Left lung (tissue), 14 donors: ENCODE measurements at places on chromosomes 2 and 18.

GRCh38 chr2:48107326-48107925 lies 201.1 kb upstream of the FBXO11 start:
- peak overlapping the region; percentile 36 for H3K27ac ChIP-seq
- no peaks in the 10 kb centered on the region for H3K36me3 ChIP-seq
- H3K27me3 ChIP-seq: no peaks in the 10 kb centered on the region
- no peak for DNase-seq
- peaks cover 8% of the 10 kb centered on the region for H3K4me1 ChIP-seq
- no peak overlapping the region for H3K4me3 ChIP-seq

DNA sequence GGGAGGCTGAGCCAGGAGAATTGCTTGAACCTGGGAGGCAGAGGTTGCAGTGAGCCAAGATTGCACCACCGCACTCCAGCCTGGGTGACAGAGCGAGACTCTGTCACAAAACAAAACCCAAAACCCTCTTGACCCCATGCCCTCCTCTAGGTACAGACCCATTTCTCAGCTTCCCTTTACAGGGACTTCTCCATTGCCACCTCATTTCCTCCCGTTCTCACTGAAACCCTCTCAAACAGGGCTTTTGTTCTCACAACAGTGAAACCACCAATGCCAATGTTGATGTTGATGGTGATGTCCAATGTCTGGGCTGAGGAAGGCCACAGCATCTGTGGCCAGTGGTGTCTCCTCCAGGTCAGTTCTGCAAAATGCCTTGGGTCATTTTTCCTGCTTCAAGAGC lies 69.0 kb upstream of the ZCCHC2 start:
- H3K4me3 ChIP-seq: no peak overlapping the region
- no peaks in the 10 kb centered on the region for H3K36me3 ChIP-seq
- H3K4me1 ChIP-seq: peaks cover 45% of the 10 kb centered on the region
- DNase-seq: no peak

DNA sequence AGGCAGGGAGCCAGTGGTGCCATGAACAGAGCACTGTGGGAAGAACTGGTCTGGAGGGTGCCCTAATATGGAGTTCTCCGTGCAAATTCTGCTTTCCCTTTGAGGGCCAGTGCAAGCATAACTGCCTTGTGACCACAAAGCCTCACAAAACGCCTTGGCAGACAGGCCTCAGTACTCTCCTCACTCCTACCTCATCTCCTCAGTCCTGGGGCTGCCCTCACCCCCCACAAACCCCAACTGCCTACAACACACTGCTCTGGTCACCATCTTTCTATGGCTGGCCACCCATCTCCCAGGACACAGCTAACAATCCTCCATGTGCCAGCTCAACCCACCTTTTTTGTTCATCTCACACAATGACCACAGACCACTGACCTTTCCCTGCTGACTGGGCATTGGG lies 8.9 kb downstream of the COX5B start:
- H3K27me3 ChIP-seq: no peaks in the 10 kb centered on the region
- no peak overlapping the region for H3K4me3 ChIP-seq
- no peaks in the 10 kb centered on the region for H3K4me1 ChIP-seq
- no peak for DNase-seq

DNA sequence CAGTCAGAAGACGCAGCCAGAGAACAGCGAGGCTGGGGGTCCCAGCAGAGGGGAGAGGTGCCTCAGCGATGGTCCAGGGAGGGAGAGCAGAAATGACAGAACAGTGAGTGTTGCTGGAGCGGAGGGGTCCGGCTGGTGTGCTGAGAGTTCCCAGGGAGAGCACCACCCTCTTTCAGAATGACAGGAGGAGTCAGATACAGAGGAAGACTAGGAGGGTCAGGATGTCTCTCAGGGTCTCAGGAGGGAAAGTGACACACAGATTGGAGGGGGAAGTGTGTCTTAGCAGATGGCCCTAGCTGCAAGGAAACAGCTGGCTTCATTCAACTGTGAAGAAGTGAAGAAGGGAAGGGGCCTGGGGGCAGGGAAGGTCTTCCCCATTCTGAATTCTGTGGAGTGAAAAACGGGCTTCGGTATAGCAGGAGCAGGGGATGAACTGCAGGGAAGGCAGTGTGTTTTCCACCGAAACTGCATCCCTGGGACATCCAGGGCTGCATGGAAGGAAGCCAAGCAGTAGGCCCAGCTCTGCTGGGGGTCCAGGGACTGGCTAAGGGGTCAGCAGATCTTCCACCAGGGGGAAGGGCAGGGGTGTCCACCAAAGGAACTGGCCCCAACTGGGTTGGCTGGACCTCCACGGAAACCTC lies 90.0 kb upstream of the OTOS start:
- DNase-seq: no peak
- peaks cover 22% of the 10 kb centered on the region for H3K27me3 ChIP-seq
- no peak overlapping the region for H3K27ac ChIP-seq
- H3K36me3 ChIP-seq: no peaks in the 10 kb centered on the region
